ENCODE measurements at places on chromosomes 5 and 9.
A peak's percentile ranks its signal among the peaks of the same experiment; 100 is the strongest.

DNA sequence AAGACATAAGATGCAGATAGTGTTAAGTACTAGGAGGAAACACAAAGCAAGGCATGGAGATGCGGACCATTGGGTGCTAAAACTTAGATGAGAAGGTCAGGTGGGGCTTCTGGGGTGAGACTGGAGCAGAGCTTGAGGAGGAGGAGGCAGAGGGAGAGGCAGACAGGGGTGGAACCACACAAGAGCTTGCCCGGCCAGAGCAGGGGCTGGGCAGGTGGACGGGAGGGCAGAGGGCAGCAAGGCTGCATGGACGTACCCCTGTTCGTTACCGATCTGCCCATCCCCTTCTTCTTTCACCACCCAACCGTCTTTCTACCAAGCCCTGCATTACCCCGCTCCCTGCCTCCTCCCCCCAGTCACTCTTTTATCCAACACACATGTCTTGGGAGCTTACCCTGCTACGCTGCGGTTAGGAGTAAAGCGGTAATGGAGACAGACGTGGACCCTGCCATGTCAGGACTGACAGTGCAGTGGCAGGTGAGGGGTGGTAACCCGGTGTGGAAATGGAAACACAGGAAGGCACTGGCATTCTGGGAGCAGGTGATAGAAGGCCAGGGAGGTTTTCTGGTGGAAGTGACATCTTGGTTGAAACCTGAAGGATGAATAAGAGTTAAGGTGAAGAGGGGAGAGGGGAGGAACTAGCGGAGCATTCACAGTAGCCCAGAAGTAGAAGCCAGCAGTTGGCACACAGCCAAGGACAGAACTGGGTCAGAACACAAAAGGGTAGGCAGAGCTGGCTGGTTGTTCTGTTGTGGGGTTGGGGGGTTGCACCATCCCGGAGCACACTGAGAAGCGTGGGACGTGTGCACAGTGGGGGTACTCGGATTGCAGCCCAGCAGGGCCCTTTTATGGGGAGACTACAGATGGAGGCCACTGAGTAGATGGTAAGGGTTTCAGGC is 167.2 kb downstream of the CACNA1B start:
- no peak for DNase-seq

- no peak for DNase-seq
These were observed 1.4 kb upstream of the ENC1 start for GRCh38 chr5:74641735-74642542.

DNA sequence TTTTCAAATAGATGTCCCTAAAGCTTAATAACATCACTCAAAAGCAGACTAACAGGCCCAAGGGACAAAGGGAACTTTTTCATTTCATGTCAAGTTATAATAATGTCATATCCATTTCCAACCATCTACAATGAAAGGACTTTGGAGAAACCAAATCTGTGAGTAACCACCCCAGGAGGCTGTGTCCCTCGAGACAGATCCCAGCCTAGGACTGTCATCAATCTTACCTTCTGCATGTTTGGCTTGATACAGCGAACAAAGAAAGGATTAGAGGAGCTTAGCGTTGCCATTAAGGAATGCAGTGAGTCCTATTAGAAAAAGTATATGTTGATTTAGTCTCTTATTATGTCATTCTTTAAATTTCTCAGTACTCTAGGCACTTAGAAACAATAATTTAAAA is 137.8 kb upstream of the RETREG1 start:
- no peak for DNase-seq

- no peak for DNase-seq
These were observed 72.1 kb upstream of the SLC28A3 start for GRCh38 chr9:84412654-84413053.

GRCh38 chr5:41683181-41683580 is 172.8 kb upstream of the PLCXD3 start:
- DNase-seq: no peak

DNA sequence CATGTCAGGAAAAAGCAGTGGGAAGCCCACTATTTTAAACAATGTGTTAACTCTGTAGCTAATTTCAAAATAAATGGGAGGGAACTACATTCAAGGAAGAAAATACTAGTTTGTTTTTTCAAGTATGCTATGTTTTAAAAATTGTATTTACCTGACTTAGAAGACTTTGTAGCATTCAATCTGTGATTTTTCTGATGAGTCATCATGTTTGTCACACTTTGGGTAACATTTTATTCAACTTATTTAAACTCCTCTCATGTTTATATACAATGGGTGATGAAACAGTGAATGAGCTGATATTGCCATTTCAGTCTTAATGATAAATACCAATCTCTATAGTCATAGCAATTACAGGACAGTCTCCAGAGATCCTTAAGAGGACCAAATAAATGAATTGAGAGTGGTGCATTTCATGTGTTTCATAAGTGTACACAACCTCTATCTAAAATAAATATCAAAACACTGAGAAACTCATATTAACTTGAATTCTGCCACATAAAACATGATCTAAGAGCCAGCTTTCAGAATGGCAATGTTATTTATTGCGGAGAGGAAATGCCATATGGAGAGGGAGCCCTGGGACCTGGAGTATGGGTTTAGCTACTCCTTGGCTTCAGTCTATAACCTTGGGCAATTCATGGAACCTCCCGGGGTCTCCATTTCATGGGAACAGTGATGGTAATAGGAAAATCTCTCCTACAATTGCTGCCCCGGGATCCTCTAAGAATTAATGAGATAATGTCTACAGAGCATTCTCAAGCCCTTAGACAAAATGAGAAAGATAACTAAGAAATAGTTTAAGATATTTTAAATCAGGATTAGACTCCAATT is 913.9 kb downstream of the TLE4 start:
- DNase-seq: no peak

DNA sequence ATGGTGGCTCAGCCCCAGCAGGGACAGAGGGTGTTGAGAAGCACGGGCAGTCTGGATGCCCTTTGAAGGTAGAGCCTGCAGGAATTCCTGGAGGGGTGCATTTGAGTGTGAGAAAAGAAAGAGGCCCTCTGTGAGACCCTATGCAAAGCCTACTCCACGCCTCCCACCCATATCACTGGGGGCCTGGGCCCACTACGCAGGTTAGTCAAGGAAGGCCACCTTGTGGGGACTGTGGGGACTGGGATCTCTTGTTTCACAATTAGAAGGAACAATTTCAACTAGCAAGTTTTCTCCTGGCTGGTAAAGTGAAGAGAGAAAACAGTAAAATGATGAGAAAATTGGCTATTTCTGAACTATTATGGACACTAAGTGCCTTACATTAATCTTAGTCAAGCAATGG is 486.2 kb upstream of the DAP start:
- no peak for DNase-seq

DNA sequence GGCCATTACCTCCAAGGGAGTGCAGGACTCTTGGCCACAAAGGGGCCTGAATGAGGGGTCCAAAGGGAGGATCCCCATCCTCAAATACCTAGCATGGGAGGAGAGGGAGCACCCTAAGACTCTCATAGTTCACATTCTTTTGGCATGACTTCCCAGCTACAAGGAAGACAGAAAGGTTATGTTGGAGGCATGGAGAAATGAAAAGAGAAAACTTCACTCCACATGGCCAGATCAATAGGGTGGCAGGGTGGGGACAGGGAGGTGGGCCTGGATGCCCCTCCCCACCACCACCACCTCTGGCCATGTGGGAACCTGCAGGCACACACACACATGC is 97.6 kb downstream of the PAX5 start:
- no peak for DNase-seq

- no peak for DNase-seq
These were observed 92.4 kb upstream of the CAST start for GRCh38 chr5:96569770-96570169.

DNA sequence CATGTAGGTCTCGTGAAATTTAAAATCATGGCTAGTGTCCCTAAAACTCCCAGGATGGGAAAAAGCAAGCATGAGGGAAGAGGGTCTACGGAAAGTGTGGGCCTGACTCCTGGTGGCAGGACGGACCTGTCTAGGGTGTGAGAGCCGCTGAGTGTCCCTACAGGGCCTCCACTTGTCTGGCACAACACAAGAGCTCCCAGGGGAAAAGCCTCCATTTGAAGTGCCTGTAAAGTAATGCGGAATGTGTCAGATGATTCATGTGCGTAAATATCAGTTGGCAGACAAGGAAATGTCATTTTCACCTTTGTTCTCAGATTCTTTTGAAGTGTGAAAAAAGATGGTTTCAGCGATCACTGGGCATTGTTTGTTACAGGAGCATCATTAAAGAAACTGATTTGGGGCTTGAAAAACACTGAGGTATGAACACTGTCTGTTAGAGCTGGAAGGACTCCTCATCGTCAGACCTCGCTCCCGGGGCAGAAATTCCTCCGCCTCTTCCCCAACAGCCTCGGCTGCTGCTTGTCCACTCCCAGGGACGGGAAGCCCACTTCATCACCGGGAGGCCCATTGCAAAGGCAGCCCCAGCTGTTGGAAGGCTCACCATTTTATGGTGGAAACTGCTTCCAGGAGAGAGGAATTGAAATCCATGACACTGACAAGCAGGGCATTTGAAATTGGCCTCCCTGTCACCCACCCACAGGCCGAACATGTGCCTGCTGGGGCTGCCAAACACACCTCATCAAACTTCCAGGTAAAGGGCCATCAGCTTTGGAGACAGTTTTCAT is 240.8 kb downstream of the FSTL4 start:
- no peak for DNase-seq

GRCh38 chr5:75818661-75819060 is 101.4 kb upstream of the POC5 start:
- no peak for DNase-seq

- DNase-seq: peak; percentile 42
These were observed 119.7 kb upstream of the SPATA31C2 start for GRCh38 chr9:88258024-88258423.

- no peak for DNase-seq
These were observed 31.0 kb upstream of the TENT4A start for GRCh38 chr5:6682239-6682638.

DNA sequence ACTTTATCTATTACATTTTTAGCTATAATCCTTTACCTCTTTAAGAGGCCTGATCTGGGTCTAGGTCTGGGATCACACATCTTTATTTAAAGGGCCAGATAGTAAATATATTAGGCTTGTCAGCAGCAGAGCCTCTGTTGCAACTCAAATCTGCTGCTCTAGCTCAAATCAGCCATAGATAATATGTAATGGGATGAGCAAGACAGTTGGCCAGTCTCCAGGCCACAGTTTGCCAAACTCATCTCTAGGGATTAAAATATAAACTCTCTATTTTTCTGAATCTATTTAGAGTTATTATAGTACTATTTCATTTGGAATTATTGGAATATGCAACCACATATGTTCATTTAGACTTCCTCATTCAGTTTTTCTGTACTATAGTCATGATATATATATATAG is 115.9 kb upstream of the MINAR2 start:
- no peak for DNase-seq

GRCh38 chr5:179668391-179668790 is 12.4 kb downstream of the CBY3 start:
- no peak for DNase-seq

- DNase-seq: no peak
These were observed 39.4 kb upstream of the RPL26L1 start for GRCh38 chr5:172919525-172920446.

- DNase-seq: no peak
These were observed 143.0 kb upstream of the RPS23 start for GRCh38 chr5:82421119-82421518.

DNA sequence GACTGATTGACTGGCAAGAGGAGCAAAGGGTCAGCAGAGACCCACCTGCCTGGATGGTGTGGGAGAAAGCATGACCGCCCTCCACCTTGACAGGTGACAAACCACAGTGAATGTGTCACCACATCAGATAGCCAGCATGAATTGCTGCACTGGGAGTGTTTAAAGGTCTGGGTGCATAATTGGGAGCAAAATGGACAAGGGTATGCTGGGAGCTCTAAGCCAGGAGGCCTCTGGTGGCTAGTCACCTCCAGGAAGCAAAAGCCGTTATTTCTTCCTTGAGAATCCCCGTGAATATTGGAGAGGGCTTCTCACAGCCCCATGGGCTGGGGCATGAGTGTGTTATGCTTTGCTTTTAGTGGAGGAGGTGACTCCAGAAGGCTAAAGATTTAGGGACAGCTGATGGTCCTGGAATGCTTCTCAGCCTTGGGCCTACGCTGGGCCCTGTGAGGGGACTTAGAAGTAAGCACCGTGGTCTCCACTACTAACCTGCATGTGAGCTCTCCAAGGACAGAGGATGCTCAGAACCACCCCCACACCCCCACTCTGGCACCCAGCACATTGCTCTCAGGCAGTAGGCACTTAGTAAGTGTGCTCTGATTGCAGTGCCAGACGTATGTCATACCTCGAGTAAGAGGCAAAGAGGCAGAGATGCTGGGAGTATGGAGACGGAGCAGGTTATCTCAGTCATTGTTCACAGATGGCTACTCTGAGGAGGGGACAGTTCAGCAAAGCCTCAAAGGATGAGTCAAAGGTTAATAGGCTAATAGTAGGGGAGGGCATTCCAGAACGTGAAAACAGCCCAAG is 9.1 kb upstream of the IRF1 start:
- no peak for DNase-seq

DNA sequence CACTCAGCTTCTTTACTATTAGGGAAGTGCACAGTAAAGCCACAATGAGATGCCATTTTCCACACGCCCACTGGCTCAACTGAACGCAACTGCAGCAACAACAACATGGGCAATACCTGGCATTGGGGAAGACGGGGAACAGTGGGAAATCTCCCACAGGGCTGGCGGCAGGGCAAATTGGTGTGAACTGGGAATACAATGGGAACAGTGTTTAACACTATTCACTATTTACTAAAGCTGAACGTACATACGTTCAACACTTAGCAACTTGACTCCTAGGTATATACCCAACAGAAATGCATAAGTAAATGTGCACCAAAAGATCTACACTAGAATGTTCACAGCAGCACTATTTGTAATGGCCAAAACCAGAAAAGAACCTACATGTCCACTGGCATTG is 14.1 kb downstream of the ZER1 start:
- no peak for DNase-seq

DNA sequence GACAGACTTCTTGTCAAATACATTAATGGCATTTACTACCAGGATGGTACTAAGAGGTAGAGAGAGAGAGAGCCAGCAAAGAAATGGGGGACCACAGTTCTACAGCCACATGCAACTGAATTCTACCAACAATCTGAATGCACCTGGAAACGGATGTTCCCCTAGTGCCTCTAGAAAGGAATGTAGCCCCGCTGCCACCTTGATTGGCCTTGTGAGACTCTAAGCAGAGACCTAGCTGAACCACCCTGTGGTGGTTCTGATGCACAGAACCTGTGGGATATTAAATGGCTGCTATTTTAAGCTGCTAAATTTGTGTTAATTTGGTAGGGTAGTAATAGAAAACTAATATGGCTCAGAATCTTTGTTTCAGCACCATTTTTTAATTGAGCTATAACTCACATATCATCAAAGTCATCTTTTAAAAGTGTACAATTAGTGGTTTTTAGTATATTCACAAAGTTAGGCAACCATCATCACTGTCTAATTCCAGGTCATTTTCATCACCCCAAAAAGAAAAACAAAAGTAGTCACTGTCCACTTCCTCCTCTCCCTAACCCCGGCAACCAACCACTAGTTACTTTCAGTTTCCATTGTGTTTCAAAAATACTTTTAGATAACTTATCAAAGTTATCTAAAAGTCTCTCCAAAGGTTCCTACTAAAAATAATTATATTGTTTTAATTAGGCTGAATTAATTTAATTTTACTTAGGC is 51.7 kb downstream of the CPLANE1 start:
- no peak for DNase-seq

Data from heart left ventricle (tissue), 16 donors.